ENCODE measurements at places on chromosomes 13 and 19.

GRCh38 chr13:114115191-114115671 is 17.2 kb downstream of the RASA3 start:
- DNase-seq = peak; percentile 70

GRCh38 chr13:41352935-41353840 is 42.1 kb downstream of the NAA16 start:
- peak; percentile 31 for DNase-seq

DNA sequence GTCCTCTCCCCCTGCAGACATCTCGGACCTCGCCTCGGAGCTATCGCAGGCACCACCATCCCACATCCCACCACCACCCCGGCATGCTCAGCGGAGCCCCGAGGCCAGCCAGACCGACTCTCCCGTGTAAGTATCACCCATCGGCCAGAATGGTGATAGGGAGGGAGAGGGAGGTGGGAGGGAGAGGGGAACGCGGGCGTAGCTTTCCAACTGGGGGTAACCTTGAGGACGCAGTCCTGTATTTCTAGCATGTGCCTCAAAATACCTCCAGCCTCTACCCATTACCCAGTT is 26.1 kb downstream of the TJP3 start:
- DNase-seq = no peak

DNA sequence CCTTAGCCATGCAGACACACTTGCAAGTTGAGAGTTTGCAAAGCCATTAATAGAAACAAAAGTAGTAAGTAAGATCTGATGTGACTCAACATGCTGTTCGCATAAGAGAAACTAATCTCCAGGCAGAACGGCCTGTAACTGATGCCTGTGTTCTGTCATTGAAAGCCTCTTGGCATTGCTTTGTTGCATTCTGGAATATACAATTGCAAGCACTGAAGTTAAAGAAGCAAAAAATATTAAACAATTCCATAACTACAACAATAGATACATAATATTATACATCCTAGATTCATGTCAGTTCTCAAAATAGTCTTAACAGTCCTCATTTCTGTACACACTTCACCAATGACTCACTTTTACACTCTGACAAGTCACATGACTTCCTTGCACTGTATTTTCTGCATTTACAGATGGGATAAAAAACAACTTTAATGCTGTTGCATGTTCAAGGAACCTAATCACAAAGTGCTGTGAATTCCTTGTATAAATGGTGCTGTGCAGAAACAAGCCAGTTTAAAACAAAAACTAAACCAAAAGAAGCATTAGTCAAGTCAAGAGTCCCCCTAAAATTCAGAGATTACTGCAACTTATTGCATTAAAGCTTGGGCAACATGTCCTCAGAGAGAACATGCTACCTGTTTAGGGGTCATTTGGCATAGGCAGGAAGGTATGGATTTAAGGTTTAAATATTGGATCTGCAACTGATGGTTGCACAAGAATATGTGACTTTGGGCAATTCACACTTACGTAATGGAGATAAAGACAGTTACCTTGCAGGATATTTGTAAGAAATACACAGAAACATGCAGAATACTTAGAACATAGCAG is 79.5 kb upstream of the SERP2 start:
- DNase-seq = no peak

GRCh38 chr19:4952945-4953344 is 16.0 kb upstream of the KDM4B start:
- no peak for DNase-seq

- DNase-seq = no peak
These were observed 9.8 kb downstream of the SIGLEC10 start for GRCh38 chr19:51407511-51408131.

- no peak for DNase-seq
These were observed 61.7 kb downstream of the COLGALT1 start for GRCh38 chr19:17616961-17617806.

Data from GM04503 (cell line).